ENCODE measurements at places on chromosomes 6 and 20. TPM values are rescaled to one million over a fixed set of nuclear protein-coding genes. Genes with fewer than 3 reads are reported as not detected.

Gene EYA4
- 10.0 TPM for total RNA-seq

Gene SLC25A27
- total RNA-seq: 3.8 TPM

Gene RIN2
- 69.8 TPM for total RNA-seq

Gene AGPAT4
- 3.9 TPM for total RNA-seq

Gene KIFC1
- 60.6 TPM for total RNA-seq

Gene SHLD1
- 5.1 TPM for total RNA-seq

Gene WFDC5
- total RNA-seq: not detected

Gene TUBB2A
- total RNA-seq: 70.2 TPM

Gene TRIM31
- total RNA-seq: 0.11 TPM

Gene TNXB
- 3.3 TPM for total RNA-seq

Gene TREML1
- not detected for total RNA-seq

Gene TSPO2
- not detected for total RNA-seq

Gene SIGLEC1
- total RNA-seq: not detected

Gene UBD
- total RNA-seq: not detected

Gene SPDEF
- 190 TPM for total RNA-seq

Gene EFCAB8
- total RNA-seq: not detected

Gene TAAR9
- total RNA-seq: not detected

Gene MMP24
- 0.52 TPM for total RNA-seq

Gene KCNG1
- total RNA-seq: 61.5 TPM

Gene RIMS1
- 0.81 TPM for total RNA-seq

Gene RUNX2
- total RNA-seq: 7.3 TPM

Gene PNISR
- 42.5 TPM for total RNA-seq

Gene RRAGD
- total RNA-seq: 0.35 TPM

Gene PRR3
- 4.8 TPM for total RNA-seq

Gene FOXF2
- not detected for total RNA-seq

Gene KIF13A
- 21.3 TPM for total RNA-seq

Gene GHRH
- not detected for total RNA-seq

Gene EPB41L1
- total RNA-seq: 48.2 TPM

Gene COX4I2
- not detected for total RNA-seq

Gene GPR63
- total RNA-seq: 0.07 TPM

Gene OR2J3
- not detected for total RNA-seq

Gene DSP
- total RNA-seq: 71.6 TPM

Gene FOXO3
- total RNA-seq: 12.8 TPM

Gene SNAP91
- total RNA-seq: not detected

Gene RPS21
- total RNA-seq: 1,945 TPM

Gene PXT1
- total RNA-seq: not detected

Gene TCP11
- 1.7 TPM for total RNA-seq

Gene MATN4
- not detected for total RNA-seq

Gene HTR1B
- total RNA-seq: not detected

Gene MCCD1
- not detected for total RNA-seq

Gene SLC13A3
- total RNA-seq: not detected

Gene SCRT2
- not detected for total RNA-seq

Gene HEY2
- not detected for total RNA-seq

Gene CST5
- total RNA-seq: not detected

Gene PDYN
- not detected for total RNA-seq

Gene FRS3
- total RNA-seq: 3.9 TPM

Gene GLP1R
- not detected for total RNA-seq

Gene BPIFA1
- total RNA-seq: not detected

Gene PLA2G7
- total RNA-seq: 1.8 TPM

Gene STMND1
- not detected for total RNA-seq

Gene CMTR1
- 36.4 TPM for total RNA-seq

Gene CAGE1
- total RNA-seq: not detected

Gene RHAG
- not detected for total RNA-seq
